NCI-H146 (cell line): ENCODE measurements at places on chromosomes 16 and 17.

DNA sequence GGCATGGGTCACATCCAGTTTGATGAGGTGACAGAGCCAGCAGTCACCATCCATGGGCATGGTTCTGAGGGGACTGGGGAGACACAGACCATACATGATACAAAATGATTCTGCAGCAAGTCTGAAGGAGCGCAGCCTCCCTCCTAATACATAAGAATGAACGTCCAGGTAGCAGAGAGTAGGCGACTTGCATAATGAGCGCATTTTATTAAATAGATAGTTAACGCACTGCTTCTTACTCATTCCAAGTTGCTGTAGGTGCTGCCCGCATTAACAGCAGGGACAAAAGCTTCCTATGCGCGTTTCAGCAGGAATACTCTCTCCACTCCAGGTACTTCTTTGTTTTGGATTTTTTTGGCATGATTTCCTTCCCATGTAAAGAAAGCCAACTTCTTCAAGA is 73.8 kb downstream of the SLC5A11 start:
- DNase-seq: no peak

DNA sequence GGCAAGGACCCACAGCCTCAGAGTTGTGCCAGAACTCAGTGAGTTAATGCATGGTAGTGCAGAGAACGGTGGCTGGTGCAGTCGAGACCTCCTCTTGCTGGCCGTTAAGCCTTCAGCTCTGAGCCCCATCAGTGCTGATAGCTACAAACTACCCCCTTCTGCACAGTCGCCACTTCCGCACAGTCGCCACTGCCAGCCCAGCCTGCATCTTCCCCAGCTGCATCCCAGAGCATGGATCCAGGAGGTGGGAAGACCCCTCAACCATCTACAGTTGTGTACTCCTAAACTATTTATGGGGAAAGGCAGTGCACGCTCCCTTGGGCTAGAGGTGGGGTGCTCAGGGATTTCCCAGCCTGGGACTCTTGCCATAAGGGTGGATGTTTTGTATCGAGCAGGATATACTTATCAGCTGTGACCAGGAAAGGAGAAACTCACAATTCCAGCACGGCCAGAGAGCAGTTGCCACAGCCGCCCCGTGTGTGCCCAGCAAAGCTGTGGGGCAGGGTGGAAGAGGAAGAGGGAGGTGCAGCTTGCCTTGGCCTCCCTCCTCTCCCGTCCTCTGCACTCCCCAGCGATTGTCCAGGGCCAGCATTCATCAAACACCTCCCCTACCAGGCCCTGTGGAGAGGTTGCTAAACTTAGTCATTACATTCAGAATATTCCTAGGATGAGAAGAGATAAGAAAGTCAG is 49.5 kb upstream of the CMIP start:
- DNase-seq: no peak

GRCh38 chr17:44543213-44543904 is 13.9 kb upstream of the FZD2 start:
- DNase-seq: no peak

DNA sequence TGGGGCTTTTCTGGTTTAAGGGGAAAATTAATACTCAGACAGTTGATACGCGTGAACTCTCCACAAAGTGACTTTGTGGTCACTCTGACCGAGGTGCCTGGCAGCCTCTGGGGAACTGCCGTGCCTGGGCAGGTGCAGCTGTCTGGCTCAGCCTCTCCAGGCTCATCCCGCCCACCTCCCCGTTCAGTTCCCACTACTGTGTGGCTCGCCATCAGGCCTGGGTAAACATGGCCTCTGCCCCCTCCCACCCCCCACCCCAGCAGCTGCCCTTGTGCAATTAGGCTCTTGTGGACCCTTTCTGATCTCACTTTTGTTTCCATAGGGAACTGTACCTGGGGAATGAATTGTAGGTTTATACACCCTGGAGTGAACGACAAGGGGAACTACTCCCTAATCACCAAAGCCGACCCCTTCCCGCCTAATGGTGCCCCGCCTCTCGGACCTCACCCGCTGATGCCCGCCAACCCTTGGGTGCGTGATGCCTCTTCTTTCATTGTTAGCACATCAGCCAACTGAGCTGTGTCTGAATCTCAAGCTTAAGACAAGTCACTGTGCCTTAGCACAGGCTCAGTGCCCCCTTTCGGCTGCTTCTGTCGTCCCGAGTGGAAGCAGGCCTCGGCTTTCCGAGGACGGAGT is 27.8 kb downstream of the ZC3H18 start:
- DNase-seq: peak; percentile 63

- DNase-seq: no peak
Measured at GRCh38 chr17:3804503-3804931, 3.5 kb upstream of the ITGAE start.

DNA sequence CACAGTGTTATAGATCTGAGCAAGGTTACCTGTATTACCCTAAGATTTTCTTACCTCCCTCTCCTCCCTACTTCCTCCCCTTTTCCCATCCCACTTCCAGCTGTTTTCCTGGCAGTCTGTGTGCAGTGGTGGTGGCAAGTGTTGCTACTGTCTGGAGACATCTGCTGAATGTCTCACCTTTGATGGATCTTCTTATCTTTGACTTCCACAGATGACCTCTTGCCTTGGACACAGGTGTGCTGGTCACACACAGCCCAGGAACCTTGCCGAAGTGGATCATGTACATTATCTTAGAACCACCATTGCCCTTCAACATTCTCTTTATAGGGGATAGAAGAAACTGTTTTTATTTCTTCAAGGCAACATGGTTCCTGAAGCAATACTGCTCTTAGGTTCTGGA is 245.1 kb downstream of the UTP18 start:
- DNase-seq: no peak

GRCh38 chr16:68915589-68915988 is 72.3 kb downstream of the TANGO6 start:
- DNase-seq: no peak

GRCh38 chr17:51346218-51346982 is 86.1 kb downstream of the UTP18 start:
- DNase-seq: peak; percentile 14

DNA sequence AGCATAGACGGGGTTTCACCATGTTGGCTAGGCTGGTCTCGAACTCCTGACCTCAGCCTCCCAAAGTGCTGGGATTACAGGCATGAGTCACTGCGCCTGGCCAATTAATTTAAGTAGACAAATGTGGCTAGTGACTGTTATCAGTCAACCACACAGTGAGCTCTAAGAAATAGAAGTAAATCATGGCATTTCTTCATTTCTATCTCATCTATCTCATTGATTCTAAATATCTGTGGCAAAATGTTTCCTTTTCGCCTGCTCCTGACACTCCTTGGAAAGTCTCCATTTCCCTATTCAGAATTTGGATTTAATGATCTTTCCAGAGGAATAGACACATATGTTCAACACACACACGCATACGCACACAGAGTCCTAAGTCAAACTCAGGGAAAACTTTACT is 81.3 kb downstream of the HIC1 start:
- no peak for DNase-seq

- DNase-seq: no peak
Measured at GRCh38 chr17:67867591-67867990, 42.3 kb downstream of the BPTF start.

DNA sequence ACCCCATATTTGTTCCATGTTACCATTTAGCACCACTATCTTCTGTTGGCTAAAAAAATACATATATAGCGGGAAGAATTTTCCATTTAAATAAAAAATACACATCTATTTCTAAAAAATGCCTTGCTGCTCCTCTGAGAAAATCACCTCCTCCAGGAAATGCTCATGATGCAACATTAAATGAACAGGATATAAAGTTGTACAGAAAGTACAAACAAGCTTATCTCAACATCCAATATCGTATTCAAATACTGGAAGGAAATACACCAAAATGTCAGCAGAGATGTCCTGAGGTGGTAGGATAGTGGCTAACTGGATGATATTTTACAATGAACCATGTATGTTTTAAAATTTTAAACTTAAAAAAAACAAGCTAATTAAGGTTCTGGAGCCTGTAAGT is 21.3 kb downstream of the GNA13 start:
- DNase-seq: no peak

- peak; percentile 50 for DNase-seq
Measured at GRCh38 chr17:56593086-56593645, 333 bp upstream of the NOG start.

- DNase-seq: no peak
Measured at GRCh38 chr17:27586203-27586721, 44.7 kb upstream of the LGALS9 start.

- no peak for DNase-seq
Measured at GRCh38 chr17:72942579-72942978, 149.9 kb downstream of the SLC39A11 start.

- DNase-seq: no peak
Measured at GRCh38 chr17:56291226-56291805, 138.0 kb downstream of the ANKFN1 start.
